Astrocyte of the hippocampus (primary cell): ENCODE measurements at places on chromosomes 2 and 18.

GRCh38 chr2:437180-437579 lies 149.3 kb upstream of the ALKAL2 start:
- no peak for DNase-seq

- DNase-seq = no peak
Observed at GRCh38 chr2:168821577-168821976, 19.1 kb downstream of the NOSTRIN start.

- DNase-seq = no peak
Observed at GRCh38 chr2:176173567-176174381, 14.7 kb upstream of the HOXD1 start.

DNA sequence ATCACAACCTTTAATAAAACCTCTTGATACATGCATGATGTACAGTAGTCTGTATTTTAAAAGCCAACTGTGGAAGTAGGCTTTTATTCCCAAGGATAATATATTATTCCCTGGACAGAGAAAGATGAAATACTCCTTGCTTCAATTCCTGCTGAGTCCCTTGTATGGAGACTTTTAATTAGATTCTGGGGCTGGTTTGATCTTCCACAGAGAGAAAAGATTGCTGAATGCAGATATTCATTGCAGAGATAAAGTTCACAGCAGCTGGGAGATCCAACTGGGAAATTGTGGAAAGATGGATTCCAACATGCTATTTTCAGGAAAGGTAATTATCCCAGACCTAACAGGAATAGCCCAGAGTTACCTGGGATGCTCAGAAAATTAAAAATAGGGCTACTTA lies 607.0 kb upstream of the HS6ST1 start:
- DNase-seq = no peak

- no peak for DNase-seq
Observed at GRCh38 chr2:240919786-240920782, 13.9 kb downstream of the CROCC2 start.

GRCh38 chr18:23626451-23627279 lies 36.0 kb downstream of the ANKRD29 start:
- no peak for DNase-seq

GRCh38 chr2:195428673-195429072 lies 228.4 kb upstream of the SLC39A10 start:
- no peak for DNase-seq
